ENCODE measurements at places on chromosomes 11 and 22.

- DNase-seq, result no peak
Observed at GRCh38 chr11:87972133-87972532, 203.1 kb downstream of the RAB38 start.

DNA sequence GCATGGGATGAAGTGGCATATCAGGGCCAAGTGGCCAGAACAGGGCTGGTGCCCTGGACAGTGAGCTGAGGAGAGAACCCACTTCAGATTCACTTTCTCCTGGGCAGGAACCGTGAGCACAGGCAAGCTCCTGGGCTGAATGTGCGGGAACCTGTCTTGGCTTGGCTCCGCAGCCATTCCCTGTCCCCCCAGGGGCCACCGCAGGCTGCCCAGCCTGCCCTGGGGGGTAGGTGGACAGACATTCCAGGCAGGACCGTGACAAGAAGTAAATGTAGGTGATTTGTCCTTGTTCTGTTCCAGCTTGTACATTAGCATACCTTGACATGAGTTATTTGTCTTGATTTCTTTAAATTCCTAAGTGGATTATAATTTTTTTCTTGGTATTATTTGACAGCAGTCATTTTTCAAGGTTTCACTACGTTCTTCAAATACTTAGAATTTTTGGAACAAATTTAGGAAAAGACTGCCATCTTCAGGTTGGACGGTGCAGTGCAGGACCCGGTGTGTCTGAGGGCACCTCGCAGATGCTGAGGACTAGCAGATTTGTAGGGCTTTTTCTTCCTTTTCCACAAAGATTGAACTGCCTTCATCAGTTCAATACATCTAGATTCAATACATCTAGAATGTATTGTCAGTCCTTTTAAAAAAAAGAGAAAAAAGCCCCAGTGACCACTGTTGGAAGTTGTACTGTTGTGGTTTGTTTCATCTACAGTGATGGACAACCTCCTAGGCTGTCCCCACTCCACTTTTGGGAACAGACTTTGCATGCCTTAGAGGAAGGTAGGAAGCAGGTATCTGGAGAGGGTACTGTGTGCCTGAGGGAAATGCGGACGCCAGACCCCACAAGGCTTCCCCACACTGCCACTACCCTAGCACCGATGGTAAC lies 115.1 kb upstream of the RASSF10 start:
- peak; percentile 79 for DNase-seq

DNA sequence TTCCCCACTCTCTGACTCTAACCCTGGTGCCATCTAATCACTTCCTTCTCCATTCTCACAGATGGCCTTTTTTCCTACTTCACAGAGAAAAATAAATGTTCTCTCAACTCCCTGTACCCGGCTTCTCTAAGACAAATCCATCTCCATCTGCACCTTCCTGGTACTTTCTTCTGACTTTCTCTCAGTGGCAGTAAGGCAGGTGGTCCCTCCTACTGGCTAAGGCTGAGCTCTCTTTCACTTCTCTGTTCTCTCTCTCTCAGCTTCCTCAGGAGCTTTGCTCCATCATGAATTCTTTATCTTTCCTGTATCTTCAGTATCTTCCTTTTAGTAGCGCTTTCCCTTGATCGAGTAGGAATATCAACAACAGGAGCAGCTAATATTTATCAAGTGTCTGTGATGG lies 421.6 kb downstream of the TMEM135 start:
- DNase-seq, result no peak

- no peak for DNase-seq
Observed at GRCh38 chr11:23574149-23574548, 713.9 kb upstream of the CCDC179 start.

GRCh38 chr11:107370390-107370789 lies 87.2 kb downstream of the CWF19L2 start:
- DNase-seq, result peak; percentile 40

DNA sequence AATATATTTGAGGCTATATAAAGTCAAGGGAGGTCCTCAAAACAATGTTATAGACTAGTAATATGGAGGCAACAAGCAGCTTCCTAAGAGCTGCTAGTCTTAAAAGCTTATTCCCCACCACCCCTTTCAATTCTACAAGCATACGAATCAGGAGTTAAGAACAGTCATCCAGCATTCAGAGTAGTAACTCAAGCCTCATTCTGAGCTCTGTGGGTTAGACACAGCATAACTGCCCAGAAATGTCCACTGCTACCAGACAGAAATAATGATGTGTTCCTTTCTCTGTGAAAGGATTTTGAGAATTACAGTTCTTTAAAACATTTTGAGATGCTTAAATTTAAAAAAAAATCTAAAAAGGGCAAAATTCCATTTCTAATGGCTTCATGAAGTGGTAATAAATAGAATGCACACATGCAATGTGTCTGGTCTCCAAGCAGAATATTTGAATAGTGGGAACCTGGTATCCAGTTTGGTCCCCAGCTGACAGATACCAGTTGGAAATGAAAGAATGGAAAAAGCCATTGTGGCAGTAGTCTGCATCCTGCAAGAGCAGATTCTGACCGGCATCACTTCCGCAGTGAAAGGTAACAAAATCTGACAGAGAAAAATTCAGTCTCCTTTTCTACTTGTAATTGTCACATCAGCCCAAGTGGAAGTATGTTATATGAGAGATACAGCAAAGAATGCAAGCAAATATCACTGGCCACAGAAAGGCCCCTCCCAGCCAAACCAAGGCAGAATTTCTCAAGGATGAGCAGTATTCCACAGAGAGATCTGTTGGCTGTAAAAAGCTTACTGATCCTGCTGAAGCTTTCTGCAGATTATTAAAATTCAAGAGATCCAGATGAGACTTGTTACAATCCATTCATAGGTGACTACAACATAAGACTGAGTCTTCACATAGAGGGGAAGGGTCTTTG lies 310.8 kb upstream of the PITPNB start:
- DNase-seq, result peak; percentile 70

Data from choroid plexus epithelial cell (primary cell).